Pons (tissue), 1 donor: ENCODE measurements at places on chromosomes 6 and 20.

DNA sequence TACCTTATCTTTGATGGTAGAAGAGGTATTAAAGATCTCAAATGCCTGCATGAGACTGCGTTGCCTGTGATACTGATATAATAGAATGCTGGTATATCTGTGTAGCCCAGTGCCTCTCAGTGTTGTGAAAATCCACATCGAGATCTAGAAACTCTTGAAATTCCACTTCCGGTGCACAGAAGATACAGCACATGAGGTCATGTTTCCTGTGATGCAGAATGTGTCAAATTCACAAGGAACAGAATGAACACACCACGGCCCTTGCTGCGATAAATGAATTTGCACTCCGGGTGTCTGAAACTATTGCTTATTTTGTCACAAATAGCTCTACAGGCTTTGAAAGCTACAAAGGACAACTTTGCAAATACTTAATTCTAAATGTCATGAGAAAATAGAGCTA lies 687.9 kb upstream of the AGPAT4 start:
- DNase-seq = no peak

DNA sequence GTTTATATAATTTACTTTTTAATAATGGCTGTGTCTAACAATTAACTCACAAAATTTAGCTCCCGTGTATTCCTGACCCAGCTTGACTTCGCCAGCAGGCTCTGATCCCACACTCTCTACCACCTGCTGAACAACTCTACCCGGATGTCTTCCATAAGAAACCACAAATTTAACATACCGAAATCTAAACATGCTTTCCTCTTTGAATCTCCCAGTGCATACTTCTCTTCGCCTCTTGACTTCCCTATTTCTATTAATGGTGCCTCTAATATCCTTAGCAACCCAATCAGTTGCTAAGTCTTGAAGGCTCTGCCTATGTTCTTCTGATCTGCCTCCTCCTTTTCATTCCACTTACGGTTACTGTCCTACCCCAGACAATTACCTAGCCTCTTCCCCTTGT lies 4.6 kb upstream of the MYB start:
- DNase-seq = no peak

- DNase-seq = peak; percentile 62
Measured at GRCh38 chr6:159116343-159116742, 52.9 kb upstream of the FNDC1 start.

- no peak for DNase-seq
Measured at GRCh38 chr20:58160451-58161061, 67.9 kb downstream of the ANKRD60 start.

GRCh38 chr20:61750093-61750492 lies 315.6 kb downstream of the TAF4 start:
- DNase-seq = no peak

- no peak for DNase-seq
Measured at GRCh38 chr20:9087531-9088217, 18.8 kb downstream of the PLCB4 start.

DNA sequence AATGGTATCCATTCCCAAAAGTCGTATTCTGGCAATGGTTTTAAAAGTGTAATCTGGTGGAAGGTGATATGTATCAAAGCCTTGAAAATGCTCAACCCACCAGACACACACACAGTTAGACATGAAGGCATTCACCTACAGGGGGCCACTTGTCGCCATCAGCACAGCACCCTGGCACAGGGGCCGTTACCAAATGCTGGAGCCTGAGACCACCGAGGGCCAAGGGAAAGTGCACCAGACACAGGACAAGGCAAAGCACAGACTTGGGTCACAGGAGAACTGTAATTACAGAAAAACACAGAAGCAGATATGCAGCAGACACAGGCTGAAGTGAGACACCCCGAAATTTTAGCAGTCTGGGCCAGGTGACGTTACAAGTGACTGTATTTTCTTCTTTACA lies 9.3 kb downstream of the TAF4 start:
- DNase-seq = no peak

GRCh38 chr6:39053854-39054576 lies 5.4 kb downstream of the GLP1R start:
- no peak for DNase-seq

GRCh38 chr20:61436667-61437279 lies 184.7 kb downstream of the CDH4 start:
- DNase-seq = peak; percentile 43

DNA sequence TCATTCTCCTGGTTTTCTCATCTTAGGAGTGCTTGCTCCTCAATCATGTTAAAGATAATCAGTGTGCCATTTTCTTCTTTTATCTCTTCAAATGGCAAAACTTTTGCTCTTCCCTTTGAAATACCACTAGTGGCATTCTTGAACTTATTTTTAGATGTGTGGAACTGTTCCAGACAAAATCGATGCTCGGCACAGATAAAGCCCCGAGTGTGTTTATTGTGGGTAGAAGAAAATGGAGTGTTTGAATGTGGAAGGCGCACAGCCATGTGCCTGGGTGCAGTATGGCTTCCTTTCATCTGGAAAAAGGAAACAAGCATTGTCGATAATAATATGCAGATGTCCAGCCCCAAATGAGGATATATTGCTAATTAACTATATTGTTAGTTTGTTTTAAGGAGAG lies 42.4 kb downstream of the ISM1 start:
- no peak for DNase-seq

DNA sequence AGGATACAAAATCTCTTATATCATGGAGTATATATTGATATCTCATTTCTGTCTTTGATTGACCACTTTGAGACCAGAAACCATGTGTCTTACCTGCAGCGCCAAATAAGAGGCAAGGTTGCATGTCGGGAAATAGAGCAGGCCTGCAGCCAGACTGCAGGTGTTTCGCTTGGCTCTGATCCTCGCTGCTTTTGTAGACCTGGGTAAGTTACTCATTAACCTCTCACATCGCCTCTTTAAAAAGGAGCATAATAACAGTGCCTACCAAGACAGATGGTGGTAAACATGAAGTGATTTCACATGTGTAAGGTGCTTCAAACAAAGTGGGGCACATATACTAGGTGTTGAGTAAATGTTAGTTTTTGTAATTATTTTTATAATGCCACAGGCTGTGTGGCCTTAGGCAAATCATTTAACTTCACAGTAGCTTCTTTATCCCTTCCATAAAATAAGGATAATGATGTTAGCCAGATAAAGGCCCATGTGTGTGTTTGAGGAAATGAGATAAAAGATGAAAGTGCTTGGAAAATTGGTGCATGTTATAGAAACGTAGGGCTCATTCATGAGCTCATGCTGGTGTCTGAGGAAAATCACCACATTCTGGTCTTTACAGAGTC lies 248.8 kb upstream of the MAP3K7 start:
- DNase-seq = no peak

GRCh38 chr6:78089531-78089930 lies 436.7 kb downstream of the MEI4 start:
- no peak for DNase-seq
